Jurkat, Clone E6-1 (cell line): ENCODE measurements at places on chromosomes 7 and 10.

DNA sequence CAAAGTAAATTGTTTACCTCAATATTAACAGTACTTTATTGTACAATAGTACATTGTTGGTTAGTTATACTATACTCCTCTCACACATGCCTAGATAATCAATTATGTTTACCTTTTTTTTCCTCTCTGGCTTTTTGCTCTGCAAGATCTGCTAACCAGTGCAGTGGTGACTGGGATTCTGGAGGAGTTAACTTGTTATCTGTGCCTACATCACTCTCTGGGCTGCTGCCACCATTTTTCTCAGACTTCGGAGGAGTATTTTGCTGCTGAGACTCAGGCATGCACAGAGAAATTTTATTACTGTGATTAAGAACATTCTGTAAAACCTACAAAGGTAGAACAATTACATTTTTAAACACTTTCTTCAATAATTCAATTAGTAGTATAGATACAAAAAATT is 59.7 kb downstream of the NRBF2 start:
- no peak for DNase-seq

- DNase-seq: no peak
Measured at GRCh38 chr10:77877441-77878344, 48.9 kb downstream of the DLG5 start.

- DNase-seq: no peak
Measured at GRCh38 chr10:718143-718700, 28.8 kb upstream of the DIP2C start.

DNA sequence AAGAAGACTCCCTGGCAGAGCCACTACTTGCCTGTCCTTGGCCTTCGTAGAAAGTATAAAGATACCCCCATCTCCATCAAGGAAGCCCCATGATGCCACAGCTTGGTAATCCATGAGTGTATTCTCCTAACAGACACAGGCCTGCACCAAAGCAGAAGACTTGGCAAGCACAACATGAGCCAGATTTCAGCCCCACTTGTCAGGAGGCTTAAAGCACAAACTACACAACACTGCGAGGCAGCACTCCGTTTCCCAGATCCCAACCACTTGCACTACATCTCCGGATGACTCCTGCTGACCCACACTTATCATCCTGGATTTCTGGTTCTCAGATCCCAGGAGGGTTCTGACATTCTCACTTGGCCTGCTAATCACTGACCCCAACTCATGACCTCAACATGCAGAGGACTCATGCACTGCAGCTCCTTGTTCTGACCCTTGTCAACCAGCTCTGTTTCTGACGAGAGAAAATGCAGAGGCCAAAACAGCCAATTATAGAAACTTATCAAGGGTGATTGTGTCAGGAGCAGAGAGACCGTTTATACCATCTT is 100.8 kb downstream of the RELN start:
- DNase-seq: no peak

DNA sequence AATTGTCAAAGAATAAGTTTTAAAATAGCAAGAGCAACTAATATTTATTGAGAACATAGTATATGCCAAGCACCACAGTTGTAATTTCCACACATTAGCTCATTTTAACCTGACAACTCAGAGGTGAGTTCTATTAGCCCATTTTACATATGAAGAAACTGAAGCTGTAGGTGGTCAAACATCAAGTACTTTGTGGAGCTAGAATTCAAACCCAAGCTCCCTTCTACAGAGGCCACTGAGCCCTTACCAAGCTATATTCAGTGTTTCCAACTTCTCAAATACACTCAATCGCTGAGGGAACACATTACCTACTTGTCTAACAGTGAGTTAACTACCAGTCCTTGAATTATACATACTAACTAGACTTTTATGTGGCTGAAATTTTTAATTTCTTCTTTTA is 236.6 kb downstream of the PARD3 start:
- DNase-seq: no peak

DNA sequence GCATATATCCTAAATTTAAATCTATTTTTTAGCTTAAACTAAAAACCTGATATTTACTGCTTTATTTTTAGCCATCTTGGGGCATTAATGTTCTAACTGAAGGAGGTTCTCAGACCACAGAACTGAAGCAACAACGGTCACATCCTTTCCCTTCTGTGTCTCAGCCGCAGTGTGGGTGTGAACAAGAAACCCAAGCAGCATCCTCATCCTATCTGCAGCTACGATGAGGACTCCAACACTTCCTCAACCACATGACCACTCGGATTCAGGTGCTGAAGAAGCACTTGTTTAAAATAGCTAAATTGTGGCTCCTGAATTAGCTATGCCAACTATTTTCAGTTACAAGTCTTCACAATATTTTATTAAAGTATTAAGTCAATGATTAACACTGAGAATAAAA is 5.3 kb downstream of the ESYT2 start:
- peak; percentile 98 for DNase-seq

- DNase-seq: no peak
Measured at GRCh38 chr10:87763086-87763861, 54.8 kb downstream of the ATAD1 start.

GRCh38 chr10:87659571-87660483 is at the start of gene PAPSS2:
PAPSS2 (plus strand) TSS chr10:87659878; CDS start chr10:87659982, 104 bp downstream.
- no peak for DNase-seq

- no peak for DNase-seq
Measured at GRCh38 chr7:157897681-157898080, 560.9 kb downstream of the DNAJB6 start.

DNA sequence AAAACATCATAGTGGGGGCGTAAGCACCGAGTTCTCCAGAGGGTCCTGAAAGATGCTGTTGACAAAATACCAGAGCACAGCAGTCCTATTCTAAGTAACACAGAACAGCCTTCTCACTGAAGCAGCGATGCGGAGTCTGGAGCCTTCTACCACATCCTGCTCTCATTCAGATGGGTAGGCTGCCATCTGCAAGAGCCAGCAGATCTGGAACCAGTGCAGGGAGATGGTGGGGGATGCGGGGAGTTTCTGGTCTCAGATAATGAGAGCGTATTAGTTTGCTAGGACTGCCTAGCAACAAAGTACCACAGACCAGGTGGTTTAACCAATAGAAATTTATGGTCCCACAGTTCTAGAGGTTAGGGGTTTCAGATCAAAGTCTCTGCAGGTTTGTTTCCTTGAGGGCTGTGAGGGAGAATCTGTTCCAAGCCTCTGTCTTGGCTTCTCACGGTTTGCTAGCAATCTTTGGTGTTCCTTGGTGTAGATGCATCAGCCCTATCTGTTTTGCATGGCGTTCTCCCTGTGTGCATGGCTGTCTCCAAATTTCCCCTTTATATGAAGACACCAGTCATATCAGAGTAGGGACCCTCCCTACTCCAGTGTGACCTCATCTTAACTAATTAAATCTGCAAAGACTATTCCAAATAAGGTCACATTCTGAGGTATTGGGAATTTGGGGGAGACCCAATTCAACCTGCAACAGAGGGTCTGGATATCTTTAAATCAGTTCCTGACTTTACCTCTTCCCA is 52.0 kb upstream of the STEAP1B start:
- peak; percentile 89 for DNase-seq

- no peak for DNase-seq
Measured at GRCh38 chr10:69801434-69802315, at the start of gene COL13A1. COL13A1 (plus strand) TSS chr10:69801906; CDS start chr10:69802424, 518 bp downstream.

DNA sequence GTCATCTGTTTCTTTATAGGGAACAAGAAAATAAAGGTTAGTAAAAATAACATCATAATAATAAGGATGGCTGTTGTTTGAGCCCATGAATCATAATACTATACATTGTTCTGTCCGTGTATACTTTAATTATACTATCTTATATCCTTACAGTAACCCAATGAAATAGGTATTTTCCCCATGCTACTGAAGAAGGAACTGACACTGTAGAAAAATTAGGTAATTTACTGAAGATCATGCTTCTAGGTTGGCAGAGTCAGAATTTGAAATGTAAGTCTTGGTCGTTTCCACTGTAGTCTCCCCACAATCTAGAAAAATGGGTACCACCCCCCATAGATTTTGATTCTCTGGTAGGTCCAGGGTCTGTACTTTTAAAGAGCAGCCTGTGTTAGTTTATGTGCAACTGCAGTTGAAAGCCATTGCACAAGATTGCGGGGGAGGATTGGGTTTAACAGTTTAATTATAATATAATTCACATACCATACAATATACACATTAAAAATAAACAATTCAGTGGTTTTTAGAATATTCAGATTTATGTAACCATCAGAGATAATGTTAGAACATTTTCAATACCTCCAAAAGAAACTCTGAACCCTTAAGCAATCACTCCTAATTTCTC is 47.7 kb downstream of the SHOC2 start:
- DNase-seq: no peak

DNA sequence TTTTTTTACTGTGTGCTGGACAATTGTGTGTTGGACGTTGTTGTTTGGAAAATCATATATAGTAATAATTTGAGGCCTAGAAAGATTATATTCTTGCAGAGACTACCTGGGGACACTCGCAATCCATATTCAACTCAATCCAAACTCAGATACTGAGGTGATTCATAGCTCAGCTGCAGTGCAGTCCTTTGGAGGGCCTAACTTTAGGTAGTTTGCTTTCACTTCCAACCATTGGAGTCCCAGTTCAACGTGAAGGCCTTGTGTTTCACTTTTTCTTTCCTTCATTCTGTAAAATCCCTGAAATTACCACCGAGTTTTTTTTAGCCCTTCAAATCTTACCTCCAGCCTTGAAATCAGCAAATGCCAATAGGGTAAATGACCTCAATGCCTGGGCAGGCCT is 32.3 kb downstream of the ATRNL1 start:
- DNase-seq: no peak

DNA sequence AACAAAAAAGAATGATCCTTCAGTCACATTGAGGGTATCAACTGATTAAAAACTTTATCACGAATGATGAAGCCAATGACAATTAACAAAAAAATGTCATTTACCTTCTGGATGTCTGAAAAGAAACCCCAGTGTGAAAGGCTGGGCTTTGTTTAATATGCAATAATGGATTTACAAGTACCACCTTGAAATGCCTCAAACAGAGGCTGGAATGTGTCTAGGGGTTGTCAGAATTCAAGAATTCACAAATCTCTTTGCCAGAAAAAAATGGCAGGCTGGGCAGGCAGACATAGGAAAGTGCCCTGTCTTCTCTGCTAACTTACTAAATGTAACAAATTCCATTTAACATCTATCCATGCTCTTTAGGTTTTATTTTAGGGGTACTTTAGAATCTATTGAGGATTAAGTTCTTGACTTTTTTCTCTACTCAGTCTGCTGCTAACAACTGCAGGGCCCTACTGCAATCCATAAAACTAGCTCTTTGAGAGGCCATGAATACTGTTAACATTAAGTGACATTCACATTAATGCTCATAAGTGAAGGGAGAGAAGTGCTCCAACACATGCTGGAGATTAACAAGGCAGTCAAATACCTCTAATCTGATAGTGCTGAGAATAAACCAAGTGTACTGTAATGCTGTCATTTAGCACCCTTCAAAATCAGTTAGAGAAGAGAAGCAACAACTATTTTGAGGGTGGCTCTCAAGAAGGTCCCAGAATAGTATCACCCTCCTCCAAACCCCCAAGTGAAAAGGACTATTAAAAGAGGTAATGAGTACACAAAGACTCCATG is 43.1 kb upstream of the KCNIP2 start:
- no peak for DNase-seq

DNA sequence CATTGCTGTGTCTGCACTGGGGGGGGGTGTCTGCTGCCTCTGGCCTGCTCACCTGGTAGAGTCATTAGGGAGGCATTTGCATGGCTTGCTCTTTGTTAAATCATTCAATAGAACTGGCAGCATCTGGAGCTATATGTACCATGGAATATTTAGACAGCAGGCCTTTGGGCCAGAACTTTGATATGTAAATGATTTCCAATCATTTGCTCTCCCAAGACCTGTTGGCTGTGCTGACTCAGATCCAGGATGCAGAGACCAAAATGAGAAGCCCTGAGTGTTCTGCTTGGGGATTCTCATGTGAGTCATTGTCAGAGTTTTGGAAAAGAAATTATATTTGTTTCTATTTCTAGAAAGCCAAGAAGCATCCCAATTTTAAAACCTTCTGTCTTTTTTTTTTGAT is 257.6 kb upstream of the IGFBP3 start:
- no peak for DNase-seq

- no peak for DNase-seq
Measured at GRCh38 chr7:131330299-131330698, 2.6 kb downstream of the MKLN1 start.

- no peak for DNase-seq
Measured at GRCh38 chr10:127736915-127737562, at the start of gene FOXI2. FOXI2 (plus strand) TSS chr10:127737185; CDS start chr10:127737274, 89 bp downstream.

- DNase-seq: no peak
Measured at GRCh38 chr10:86329093-86329710, 37.4 kb downstream of the GRID1 start.

DNA sequence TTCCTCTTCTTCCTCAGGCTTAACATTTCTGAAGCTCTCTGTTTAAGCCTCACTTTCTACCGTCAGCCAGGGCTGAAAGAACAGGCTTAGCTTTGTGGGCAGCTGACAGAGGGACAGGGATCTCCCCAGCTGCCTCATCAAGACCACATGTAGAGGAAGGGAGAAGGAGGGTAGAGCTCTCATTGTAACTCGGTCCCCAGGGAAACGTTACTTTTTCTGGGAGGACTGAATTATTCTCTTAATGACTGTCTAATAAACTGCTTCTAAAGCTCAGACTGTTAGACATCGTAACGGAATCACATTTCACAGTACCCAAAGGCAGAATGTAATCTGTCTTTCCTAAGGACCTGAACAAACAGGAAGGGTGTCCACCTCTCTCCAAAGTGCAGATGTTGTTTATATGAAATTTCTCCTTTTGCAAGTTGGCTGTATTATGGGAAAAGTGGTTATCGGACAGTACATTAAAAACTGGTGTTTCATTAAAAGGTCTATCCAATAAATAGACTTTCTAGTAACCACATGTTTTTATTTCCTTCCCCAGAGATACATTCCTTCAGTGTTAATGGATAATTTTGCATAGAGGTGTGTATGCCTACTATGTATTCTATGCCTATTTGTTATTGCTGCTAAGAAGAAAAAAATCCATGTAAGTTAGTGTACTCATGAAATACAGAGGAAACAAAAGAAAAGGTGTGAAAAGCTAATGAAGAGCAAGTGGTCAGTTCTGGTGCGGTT is 144.2 kb downstream of the CTTNBP2 start:
- no peak for DNase-seq

- no peak for DNase-seq
Measured at GRCh38 chr7:93156884-93157283, 8.7 kb upstream of the SAMD9L start.

- DNase-seq: peak; percentile 88
Measured at GRCh38 chr7:19404912-19405329, 259.7 kb upstream of the FERD3L start.

DNA sequence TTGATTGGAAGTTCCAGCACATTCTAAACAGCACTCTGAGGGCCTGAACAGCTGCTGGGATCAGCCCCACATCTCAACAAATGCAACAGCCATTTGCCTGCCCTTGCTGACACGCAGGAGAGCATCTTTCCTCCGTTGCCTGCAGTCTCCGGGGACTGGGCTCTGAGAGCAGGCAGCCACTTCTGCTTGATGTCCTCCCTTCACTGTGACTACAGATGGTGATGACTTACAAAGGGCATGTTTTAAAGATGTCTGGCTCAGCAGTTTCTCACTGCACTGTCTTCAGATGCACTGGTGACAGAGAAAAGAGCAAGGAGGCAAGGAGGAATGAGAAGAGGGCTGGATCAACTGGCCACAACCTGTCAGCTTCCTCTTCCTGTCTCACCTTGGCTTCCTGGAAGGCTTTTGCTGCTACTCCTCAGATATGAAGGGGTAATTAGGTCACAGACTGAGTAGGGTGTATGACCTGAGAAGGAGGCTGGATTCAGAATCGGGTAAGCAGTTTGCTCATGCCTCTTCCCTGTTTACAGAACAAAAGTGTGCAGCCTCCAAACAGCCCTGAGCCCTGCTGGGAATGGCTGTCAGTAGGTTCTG is 143.5 kb upstream of the GHITM start:
- DNase-seq: no peak
